Amniotic stem cell (primary cell): ENCODE measurements at places on chromosomes 12 and 14.

GRCh38 chr12:105729926-105730325, 399.4 kb downstream of the C12orf75 start:
- DNase-seq = no peak

GRCh38 chr12:110702081-110702480, 13.2 kb upstream of the HVCN1 start:
- no peak for DNase-seq

- DNase-seq = no peak
Observed at GRCh38 chr14:38592764-38593442, 337.0 kb upstream of the CLEC14A start.

DNA sequence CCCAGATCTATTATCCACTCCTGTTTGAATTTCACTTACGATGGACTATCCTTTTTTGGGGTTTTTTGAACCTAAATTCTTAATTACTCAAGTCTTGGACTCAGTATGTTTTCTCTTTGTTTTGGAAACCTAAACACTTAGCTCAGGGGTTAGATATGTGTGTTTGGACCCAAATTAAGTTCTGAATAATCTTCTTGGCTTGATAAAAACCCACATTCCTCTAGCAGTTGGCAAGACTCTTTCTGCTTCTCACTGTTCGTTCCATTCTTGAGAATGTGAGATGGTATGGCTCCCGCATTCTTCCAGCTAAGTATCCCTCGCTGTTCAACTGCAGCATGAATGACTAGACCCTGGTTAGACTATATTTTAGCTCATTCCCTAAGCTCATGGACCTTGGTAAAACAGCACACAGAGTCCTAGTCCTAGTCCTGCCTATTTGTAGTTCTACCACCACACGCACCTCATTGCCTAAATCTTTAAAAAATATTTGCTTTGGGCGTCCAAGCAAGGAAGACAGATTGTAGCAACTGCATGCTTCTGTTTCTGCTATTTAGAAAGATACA, 860.0 kb downstream of the RPS29 start:
- no peak for DNase-seq

- no peak for DNase-seq
Observed at GRCh38 chr12:1189163-1189562, 198.1 kb downstream of the ERC1 start.

DNA sequence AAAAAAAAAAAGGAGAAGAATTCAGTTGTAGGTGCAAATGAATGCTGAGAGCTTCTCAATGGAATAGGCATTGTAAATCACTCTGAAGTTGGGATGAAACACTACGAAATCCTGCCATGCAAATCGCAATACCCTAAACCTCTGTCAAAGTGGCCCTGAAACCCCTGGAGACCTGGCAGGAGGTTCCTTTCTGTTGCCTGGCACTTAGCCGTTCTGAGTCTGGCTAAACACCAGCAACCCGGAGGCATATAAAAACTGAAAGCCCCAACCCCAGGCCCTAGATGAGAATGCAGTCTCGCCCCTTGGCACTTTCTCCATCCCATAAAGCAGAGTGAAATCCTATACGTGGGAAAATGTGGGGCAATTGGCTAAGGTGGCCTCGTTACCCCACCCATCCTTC, 151.5 kb upstream of the PARP11 start:
- no peak for DNase-seq

- no peak for DNase-seq
Observed at GRCh38 chr14:104968541-104969401, 9.4 kb downstream of the AHNAK2 start.

DNA sequence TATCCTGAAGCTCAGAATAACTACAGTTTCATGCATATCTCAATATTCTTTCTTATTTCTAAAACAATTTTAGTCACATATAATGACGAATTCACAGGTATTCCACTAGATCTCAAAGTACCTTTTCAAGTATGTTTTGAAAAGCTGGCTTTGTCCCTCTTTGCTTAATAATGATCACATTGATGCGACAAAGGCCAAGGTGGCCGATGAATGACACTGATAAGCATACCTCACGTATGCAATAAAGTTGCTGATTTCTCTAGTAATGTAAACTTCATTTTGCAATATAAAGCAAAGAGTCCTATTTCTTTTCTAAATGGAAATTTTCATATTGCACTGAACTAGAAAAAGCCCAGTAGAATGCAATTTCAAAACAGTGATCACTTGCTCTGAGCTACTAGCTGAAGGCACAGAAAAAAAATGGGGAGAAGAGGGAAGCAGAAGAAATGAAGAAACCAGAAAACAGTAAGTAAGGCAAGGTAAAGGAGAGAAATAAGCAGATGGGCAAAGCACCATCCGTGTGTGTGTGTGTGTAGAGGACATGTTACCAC, 29.3 kb downstream of the FGD6 start:
- no peak for DNase-seq

- DNase-seq = no peak
Observed at GRCh38 chr12:66786531-66787308, 107.8 kb upstream of the GRIP1 start.

DNA sequence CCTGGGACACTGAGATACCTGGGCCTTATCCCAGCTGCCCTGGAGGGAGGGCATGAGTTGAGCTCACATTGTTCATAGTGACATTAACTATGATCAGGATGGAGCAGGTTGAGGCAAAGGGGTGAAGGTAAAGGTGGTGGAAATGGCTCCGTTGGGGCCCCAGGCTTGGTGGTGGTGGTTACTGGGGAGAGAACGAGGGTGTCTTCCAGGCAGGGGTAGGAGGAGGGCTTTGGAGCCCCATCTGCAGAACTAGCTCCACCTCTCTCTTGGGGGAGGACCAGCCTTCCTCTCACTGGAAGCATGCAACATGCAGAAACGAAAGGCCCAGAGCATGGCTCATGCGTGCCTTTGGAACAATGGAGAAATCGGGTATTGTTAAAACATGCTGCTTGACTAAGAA, 217.0 kb downstream of the SLC41A2 start:
- DNase-seq = no peak

GRCh38 chr12:14171106-14171505, 189.7 kb upstream of the GRIN2B start:
- DNase-seq = no peak

DNA sequence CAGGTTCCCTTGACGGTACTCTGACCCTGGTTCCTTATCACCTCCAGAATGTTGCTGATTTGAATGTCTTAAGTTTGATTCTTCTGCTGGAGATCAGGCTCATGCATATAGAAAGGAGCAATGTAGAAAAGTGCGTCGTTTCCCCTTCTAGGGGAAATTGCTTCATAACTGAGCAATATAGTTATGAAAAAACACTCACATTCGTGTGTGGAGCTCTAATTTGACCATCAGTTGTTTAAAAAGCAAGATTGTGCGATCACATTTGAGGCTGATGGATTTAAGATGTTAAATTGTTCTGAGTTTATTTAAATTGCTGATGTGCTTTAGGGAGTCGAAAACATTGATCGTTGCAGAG, 19.2 kb downstream of the PELI2 start:
- DNase-seq = no peak

DNA sequence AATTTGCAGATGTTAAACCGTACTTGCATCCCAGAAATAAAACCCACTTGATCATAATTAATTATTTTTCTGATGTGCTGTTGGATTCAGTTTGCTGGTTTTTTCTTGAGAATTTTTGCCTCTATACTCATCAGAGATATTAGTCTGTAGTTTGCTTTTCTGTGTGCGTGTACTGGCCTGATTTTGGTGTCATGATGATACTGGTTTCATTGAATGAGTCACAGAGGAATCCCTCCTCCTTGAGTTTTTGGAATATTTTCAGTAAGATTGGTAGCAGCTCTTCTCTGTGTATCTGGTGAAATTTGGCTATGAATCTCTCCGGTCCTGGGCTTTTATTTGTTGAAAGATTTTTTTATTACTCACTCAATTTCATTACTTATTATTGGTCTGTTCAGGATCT, 100.4 kb upstream of the PMCH start:
- DNase-seq = no peak

GRCh38 chr12:10398168-10398567, 8.3 kb upstream of the KLRK1 start:
- DNase-seq = no peak

DNA sequence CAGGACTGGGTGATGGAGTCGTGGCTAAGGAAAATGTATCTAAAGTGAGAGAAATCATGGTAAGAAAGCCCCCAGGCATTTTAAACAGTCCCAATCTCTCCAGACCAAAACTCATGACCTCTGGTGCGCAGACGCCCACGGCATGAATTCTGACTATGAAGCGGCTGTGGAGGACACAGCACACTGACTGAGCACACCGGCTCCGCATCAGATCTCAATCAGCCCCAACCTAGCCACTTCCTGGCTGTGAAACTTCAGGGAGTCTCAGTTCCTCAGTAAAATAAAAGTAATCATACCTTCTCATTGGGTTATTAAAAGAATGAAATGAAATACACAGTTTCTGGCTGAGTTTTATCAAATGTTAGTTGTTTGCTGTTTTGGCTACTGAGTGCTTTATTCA, 38.7 kb downstream of the SETD3 start:
- DNase-seq = no peak

DNA sequence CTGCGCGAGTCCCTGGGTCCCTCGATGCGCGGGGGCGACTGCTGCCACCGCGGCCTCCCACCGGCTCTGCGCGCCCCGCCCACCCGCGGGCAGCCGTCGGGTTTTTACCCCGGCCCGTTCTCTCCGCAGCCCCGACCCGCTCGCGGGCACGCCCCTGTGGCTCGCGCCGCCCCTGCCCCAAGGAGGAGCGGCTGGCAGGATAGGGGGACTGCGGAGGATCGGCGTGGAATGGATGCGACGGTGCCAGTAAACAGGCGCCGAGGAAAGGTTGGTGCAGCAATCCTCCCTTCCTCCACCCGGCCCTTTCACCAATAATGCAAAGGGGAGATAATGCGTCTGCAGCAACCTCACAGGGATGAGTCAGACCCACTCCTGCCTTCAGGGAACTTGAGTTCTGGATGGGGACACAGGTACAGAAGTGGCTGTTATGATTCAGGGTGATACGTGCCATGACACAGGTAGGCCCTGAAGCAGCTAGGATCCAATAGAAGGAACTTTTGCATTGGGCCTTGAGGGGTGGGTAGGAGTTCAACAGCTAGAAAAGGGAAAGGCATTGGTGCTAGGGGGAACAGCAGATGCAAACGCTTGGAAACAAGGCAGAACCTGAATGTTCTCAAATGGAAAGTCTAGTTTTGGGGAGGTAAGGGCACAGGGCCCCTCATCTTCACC, 554 bp upstream of the DEGS2 start:
- no peak for DNase-seq

- DNase-seq = no peak
Observed at GRCh38 chr14:93732524-93732923, 55.8 kb downstream of the PRIMA1 start.

GRCh38 chr14:81219759-81220579, 790 bp downstream of the GTF2A1 start:
- no peak for DNase-seq

DNA sequence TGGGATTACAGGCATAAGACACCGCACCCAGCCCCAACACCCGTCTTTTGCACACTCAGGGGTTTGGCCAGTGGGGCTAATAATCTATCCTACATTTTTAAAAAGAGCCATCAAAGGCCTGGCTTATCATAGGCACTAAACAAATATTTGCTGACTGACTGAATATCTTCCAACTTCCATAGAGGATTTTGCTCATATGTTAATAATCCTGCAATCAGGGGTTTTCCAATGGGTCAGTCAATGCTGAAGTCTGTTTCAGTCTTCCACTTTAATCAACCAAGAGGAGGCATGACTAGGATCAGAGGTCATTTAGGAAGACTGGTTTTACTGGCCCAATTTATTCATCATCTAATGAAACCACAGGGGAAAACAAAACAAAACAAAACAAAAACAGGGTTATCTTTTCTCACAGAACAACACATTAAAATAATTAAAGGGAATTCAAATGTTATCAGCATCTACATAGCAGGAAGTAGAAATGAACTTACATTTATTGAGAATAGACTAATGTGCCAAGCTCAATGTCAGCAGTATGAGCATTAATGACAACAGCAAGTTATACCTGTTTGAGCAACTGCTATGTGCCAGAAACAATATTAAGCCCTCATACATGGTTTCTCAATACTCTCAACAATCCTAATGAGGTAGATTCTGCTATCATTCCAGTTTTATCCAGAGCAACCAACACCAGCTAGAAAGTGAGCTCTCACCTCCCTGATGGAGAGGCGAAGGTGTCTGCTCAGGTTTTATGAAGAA, 372.2 kb downstream of the EGLN3 start:
- DNase-seq = no peak

DNA sequence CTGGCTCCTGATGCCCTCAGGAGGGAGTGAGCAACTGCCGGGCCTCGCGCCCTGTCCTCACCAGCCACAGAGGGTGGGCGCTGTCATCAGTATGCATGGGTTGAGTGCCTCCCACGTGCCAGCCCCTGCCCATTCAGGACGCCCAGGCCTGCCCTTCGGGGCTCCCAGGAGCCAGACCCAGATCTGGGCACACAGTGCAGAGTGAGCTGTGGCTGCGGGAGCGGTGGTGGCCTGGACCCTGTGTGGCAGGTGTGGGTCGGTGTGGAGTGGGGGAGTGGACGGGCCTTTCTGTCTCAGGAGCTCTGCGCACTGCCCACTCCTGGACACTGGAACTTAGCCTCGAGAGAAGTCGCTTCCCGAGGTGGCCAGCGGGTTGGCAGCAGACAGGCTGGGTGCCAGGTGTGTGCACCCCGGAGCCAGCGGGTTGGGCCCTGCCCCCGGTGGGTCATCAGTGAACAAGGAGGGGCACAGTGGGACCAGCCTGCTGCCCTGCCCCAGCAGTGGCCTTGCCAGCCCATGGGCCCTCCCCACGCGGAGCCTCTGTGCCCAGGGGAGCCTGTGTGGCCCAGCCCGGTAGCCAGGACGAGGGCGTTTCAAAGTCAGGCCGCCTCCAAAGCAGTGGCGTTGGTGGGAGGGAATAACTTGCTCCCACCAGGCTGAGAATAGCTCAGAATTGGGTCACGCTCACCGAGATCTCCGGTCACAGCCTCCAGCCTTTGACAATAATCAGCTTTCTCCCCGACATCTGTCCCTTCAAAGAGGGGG, 9.5 kb downstream of the TRMT61A start:
- no peak for DNase-seq

DNA sequence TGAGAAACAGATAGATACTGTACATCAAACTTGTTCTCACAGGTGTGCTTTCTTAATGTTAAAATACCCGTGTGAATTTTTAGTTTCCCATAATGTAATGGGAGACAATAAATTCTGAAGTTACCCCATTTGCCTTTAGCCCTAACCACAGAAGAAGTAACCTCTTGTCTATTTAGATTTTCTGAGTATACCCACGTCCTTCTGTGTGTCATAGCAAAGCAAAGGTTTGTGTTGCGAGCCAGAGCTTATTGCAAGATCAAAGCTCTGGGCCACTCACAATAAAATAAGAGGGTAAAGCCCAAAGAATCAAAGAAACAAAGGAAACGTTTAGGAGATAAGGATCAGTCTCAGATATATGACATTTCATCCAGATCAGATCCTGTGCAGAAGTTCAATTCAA, 73.9 kb downstream of the BMP4 start:
- no peak for DNase-seq

DNA sequence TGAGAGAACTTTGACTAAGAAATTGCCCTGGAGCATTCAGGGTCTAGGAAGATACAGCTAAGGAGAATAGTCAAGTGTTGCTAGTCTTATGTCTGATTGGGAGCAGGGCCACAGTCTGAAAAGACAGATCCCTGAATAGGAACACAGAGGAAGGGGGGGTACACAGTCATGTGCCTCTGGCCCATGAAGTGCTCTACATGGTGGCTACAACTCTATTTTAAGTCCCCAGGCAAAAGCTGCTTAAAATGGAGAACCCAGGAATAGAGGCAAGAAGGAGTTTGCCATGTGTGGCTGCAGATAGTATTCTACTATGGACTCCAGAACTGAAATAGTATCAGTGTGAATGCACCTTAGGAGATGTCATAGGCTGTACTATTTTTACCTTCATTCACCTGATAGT, 118.0 kb upstream of the NPAS3 start:
- no peak for DNase-seq

GRCh38 chr14:93946541-93947090, 19.5 kb downstream of the FAM181A start:
- no peak for DNase-seq
